ENCODE measurements at places on chromosomes 11 and 22.

DNA sequence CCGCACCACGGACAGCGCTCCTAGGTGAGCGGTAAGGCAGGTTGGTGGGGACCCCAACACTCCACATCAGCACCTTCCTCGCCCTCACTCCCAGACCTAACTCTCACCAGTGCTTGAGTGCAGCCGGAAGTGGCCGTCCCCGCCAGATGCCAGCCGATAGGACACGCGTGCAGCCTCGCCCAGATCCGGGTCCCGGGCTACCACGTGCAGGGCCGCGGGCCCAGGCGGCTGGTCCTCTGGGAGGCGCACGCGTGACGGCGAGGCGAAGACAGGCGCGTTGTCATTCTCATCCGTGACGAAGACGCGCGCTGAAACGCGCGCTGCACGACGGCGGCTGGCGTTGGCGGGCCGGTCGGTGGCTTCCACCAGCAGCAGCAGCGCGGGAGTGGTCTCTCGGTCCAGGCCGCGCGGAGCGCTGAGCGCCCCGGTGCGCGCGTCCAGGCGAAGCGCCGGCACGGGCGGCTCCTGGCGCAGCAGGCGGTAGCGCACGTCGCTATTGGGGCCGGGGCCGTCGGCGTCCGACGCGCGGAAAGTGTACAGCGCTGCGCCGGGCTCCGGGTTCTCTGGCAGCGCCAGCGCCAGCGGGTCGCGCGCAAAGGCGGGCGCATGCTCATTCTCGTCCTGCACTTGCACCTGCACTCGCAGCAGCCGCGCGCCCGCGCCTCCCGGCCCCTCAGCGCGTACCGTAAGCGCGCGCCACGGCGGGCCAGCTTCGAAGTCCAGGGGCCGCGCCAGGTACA lies 10.8 kb upstream of the TPP1 start:
- H3K4me1 ChIP-seq = no peaks in the 10 kb centered on the region
- peaks cover 45% of the 10 kb centered on the region for H3K27me3 ChIP-seq
- no peak for DNase-seq
- H3K4me3 ChIP-seq = no peak overlapping the region
- H3K27ac ChIP-seq = no peak overlapping the region

DNA sequence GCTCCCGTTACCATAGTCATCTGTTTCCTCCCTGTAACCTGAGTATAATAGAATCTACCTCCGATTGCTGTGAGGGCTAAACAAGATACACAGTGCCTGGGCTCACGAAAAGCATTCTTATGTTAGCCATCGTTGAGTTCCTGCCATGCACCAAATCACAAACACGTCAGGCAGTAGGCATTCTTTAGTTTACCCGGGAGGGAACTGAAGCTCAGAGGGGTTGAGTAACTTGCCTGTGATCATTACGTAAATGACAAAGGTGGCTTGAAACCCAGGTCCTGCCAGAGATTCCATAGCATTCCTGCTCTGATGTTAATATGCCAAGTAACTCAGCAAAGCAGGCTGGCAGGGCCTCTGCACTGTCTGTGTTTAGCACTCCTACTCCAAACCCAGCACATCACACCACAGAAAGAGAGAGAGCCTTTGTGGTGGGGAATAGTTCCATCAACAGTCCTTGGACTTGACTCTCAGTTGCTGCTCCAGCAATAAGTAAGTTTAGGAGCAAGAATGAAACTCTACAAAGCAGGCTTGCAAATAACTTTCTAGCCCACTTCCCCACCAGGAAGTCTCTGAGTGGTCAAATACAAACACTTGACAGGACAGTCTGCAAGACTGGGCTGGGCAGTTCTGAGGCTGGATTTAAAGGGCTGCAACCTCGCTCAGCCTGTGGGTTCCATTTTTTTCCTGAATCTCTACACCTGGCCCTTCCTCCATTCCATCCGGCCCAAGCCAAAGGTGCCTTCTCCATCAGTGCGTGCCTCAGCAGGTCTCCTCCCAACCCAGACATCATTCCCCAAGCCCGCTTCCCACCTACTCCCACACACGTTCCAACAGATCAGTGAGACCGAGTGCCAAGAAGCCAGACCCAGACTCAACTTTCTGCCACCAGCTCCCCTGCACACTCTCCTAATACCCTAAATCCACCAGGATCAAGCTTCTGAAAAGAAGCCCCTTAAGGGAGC lies 1.1 kb downstream of the SCN2B start:
- no peaks in the 10 kb centered on the region for H3K27me3 ChIP-seq
- DNase-seq = peak; percentile 81

DNA sequence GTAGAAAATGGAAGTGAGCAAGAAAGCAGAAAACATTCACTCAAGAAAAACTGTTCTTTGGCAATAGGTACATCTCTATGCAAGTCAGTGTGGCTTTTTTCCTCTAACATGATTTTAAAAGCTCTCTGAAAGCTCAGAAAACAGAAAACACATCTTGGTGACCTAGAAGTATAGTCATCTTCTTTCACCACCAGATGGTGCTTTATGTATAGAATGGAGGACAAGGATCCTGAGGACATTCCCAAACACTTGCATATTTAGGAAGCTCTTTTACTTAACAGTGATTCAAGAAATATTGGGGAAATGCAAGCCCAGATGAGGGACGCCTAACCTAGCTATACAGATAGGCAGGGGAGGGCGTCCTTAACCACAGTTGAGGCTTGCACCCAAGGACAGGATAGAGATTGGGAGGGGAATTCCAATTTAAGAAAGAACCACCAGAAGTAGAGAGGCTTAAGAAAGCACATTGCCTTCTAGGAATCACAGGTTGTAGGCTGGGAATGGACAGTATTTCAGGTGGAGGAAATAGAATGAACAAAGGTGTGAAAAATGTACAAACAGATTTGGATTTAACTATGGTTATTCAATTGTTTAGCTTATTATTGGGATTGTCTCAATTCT lies 13.8 kb upstream of the CCDC81 start:
- no peaks in the 10 kb centered on the region for H3K36me3 ChIP-seq
- H3K27ac ChIP-seq = no peak overlapping the region
- H3K4me1 ChIP-seq = no peaks in the 10 kb centered on the region
- no peaks in the 10 kb centered on the region for H3K27me3 ChIP-seq

DNA sequence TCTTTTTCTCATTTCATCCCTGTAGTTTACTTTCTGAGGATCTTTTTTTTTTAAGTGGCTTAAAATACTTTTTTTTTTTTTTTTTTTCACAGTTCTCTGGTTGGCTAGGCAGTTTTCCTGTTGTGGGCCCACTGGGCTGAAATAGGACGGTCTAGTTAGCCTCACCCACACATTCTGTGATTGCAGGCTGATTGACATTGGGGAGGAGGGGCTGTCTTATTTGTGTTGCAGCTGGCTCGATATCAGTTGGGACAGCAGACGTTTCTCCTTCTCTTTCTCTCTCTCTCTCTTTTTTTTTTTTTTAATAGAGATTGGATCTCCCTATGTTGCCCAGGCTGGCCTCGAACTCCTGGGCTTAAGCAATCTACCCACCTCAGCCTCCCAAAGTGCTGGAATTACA lies 6.9 kb downstream of the BCR start:
- no peak overlapping the region for H3K4me3 ChIP-seq
- peaks cover 19% of the 10 kb centered on the region for H3K4me1 ChIP-seq
- no peaks in the 10 kb centered on the region for H3K27me3 ChIP-seq
- H3K36me3 ChIP-seq = peaks cover 12% of the 10 kb centered on the region
- no peak overlapping the region for H3K27ac ChIP-seq

DNA sequence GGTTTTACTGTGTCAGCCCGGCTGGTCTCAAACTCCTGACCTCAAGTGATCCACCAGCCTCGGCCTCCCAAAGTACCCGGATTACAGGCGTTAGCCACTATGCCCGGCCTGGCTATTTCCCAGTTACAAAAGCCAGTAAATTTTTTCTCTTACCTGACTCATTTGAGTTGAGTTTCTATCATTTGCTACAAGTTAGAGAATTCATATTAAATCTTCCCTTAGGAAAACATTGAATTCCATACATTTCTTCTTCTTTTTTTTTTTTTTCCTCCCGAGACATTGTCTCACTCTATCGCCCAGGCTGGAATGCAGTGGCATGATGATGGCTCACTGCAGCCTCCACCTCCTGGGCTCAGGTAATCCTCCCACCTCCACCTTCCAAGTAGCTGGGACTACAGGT lies 26.0 kb downstream of the CHEK2 start:
- H3K27me3 ChIP-seq = no peaks in the 10 kb centered on the region
- H3K4me3 ChIP-seq = no peak overlapping the region
- H3K27ac ChIP-seq = no peak overlapping the region
- DNase-seq = no peak
- H3K4me1 ChIP-seq = peaks cover 20% of the 10 kb centered on the region

- H3K4me3 ChIP-seq = no peak overlapping the region
- H3K27ac ChIP-seq = no peak overlapping the region
- H3K27me3 ChIP-seq = peaks cover 21% of the 10 kb centered on the region
- H3K4me1 ChIP-seq = no peaks in the 10 kb centered on the region
Measured at GRCh38 chr11:60995798-60996197, 24.3 kb downstream of the CD6 start.

GRCh38 chr11:77147668-77148321 lies 19.7 kb downstream of the MYO7A start:
- peaks cover 20% of the 10 kb centered on the region for H3K27me3 ChIP-seq
- no peak overlapping the region for H3K27ac ChIP-seq
- H3K4me1 ChIP-seq = peaks cover 4% of the 10 kb centered on the region

DNA sequence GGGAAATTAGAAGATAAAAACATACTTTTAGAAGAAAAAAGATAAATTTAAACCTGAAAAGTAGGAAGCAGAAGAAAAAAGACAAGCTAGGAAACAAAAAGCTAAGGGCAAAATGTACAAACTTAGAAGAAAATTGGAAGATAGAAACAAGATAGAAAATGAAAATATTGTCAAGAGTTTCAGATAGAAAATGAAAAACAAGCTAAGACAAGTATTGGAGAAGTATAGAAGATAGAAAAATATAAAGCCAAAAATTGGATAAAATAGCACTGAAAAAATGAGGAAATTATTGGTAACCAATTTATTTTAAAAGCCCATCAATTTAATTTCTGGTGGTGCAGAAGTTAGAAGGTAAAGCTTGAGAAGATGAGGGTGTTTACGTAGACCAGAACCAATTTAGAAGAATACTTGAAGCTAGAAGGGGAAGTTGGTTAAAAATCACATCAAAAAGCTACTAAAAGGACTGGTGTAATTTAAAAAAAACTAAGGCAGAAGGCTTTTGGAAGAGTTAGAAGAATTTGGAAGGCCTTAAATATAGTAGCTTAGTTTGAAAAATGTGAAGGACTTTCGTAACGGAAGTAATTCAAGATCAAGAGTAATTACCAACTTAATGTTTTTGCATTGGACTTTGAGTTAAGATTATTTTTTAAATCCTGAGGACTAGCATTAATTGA lies 1.0 kb downstream of the MALAT1 start:
- H3K27me3 ChIP-seq = no peaks in the 10 kb centered on the region
- peak overlapping the region; percentile 100 for H3K27ac ChIP-seq
- peak overlapping the region; percentile 94 for H3K4me3 ChIP-seq

GRCh38 chr11:130388607-130389205 lies 39.7 kb downstream of the ADAMTS8 start:
- DNase-seq = no peak
- no peak overlapping the region for H3K4me3 ChIP-seq
- no peaks in the 10 kb centered on the region for H3K4me1 ChIP-seq
- H3K27ac ChIP-seq = no peak overlapping the region
- no peaks in the 10 kb centered on the region for H3K36me3 ChIP-seq
- no peaks in the 10 kb centered on the region for H3K27me3 ChIP-seq

- no peak overlapping the region for H3K27ac ChIP-seq
- no peaks in the 10 kb centered on the region for H3K36me3 ChIP-seq
- DNase-seq = no peak
- H3K4me3 ChIP-seq = no peak overlapping the region
- H3K4me1 ChIP-seq = peaks cover 7% of the 10 kb centered on the region
Measured at GRCh38 chr11:76314741-76315090, 66.2 kb downstream of the THAP12 start.

DNA sequence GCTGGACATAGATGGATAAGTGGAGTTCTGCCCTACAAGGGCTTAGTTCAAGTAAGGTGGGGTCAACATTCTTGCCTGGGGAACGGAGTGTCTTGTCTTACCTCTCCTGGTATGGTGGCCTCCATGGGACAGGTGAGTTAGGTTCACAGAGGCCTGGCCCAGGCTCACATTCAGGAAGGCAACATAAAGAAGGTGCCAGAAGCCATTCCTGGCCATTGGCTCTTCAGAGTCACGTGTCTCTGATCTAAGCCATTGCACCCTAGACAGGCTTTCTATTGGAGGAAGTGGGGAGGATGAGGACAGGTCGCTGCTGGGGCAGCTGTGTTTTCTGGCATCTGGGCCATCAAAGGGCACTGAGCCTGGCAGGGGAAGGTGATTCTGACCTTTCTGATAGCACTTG lies 14.8 kb downstream of the LMO2 start:
- no peaks in the 10 kb centered on the region for H3K36me3 ChIP-seq
- DNase-seq = no peak
- peaks cover 19% of the 10 kb centered on the region for H3K27me3 ChIP-seq
- no peak overlapping the region for H3K27ac ChIP-seq

DNA sequence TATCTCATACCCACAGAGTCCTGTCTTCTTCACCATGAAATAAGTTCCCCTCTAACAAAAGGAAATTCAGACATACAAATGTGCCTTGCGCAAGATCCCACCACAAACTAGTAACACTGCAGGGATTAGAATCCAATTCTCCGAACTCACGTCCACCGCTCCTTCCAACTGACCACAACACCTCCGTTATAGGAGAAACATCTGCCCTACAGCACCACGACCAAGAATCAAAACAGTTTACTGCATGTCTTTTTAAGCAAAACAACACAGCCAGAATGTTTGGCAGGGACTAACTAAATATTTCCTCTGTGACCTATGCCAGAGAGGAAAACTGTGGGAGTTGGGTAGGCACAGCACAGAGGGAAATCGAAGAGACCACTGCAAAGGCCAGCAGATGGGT lies 72.7 kb upstream of the AKIP1 start:
- no peak overlapping the region for H3K27ac ChIP-seq
- peaks cover 26% of the 10 kb centered on the region for H3K4me1 ChIP-seq
- DNase-seq = no peak
- no peaks in the 10 kb centered on the region for H3K36me3 ChIP-seq

DNA sequence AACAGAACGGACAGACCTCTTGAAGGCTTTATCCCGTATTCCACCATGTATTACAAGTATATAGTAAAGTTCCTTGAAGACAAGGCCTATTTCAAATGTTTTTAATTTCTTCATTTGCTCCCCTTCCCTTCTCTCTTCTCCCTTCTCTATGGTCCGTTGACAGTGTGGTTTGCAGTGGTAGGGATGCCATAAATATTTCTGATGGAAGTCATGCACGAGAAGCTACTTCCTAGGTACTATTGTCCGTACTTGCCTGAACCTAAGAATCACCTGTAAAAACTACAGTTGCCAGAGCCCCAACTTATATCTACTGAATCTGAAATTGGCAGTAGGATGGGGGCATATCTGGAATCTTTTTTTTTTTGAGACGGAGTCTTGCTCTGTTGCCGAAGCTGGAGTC lies 2.8 kb downstream of the PISD start:
- no peak overlapping the region for H3K4me3 ChIP-seq
- H3K36me3 ChIP-seq = no peaks in the 10 kb centered on the region
- no peaks in the 10 kb centered on the region for H3K27me3 ChIP-seq
- DNase-seq = no peak
- peak overlapping the region; percentile 99 for H3K27ac ChIP-seq
- peaks cover 32% of the 10 kb centered on the region for H3K4me1 ChIP-seq
